ENCODE measurements at places on chromosomes 16 and 17.

GRCh38 chr16:53414381-53414780 lies 19.9 kb upstream of the RBL2 start:
- no peak for DNase-seq

DNA sequence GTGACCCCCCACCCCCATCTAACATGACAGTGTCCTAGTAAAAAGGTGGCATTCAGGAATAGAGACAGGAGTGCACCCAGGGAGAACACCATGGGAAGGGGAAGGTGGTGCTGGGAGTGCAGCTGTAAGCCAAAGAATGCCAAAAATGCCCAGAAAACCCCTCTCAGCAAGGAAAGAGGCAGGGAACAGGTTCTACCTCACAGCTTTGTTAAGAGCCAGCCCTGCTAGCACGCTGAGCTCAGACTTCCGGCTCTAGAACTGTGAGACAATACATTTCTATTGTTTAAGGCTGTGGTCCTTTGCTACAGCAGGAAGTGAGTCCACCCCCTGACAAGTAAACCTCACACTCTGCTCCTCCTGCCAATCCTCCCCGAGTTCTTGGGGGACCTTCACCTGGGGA lies 302.4 kb upstream of the N4BP1 start:
- no peak for DNase-seq

GRCh38 chr17:15453246-15453645 lies 14.2 kb downstream of the CDRT4 start:
- no peak for DNase-seq

- no peak for DNase-seq
Observed at GRCh38 chr16:54867302-54867832, 63.3 kb upstream of the IRX5 start.

DNA sequence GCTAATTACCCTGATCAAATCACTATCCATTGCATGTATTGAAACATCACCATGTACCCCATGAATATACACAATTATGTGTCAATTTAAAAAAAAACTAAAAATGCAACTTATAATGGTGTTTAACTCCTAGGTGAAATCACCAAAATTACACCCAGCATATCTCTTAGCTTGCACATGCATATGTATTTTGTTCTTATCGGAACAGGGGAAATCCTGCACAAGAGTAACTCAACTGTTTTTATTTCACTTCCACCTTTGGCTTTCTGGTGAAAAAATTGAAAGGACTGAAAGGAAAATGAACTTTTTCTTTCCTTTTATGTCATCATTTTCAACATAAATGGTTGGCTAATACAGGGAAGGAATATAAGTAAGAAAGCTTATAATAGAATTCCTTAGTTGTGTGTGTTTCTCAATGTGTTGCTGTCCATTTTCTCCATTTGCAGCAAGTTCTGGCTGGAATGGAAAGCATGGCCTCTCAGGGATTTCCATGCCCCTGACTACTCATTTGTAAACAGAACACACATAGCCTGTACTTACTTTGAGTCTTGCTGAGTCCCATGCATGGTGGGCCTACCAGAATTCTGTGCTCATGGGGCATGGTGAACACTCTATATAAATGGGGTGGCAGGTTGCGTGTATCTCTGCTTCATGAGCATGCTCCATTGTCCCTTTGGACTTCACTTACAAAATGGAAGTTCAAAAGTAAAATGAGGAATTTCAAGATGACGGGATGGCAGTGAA lies 462.0 kb downstream of the HS3ST3B1 start:
- DNase-seq: no peak

GRCh38 chr16:58684354-58685083 lies at the start of gene SLC38A7:
Gene SLC38A7, minus strand, starts transcription at chr16:58684770. Its CDS starts 4,644 bp downstream, at chr16:58680126.
- peak; percentile 89 for DNase-seq

DNA sequence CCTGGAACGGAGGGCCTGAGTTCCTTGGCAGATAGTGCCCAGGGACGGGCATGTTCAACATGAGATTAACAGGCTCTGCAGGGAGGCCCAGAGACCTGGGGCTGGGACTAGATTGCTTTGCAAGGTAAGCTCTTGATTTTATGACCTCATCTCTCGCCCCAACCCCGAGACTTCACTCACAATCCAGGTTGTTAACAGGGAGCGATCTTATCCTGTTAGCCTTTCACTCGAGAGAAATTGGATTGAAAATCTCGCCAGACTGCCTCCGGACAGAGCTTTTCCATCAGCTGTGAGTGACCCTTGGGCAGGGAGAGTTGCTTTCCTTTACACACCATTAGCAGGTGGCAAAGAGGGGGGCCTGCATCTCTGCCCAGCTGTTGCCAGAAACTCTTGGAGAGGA lies 521.7 kb upstream of the EEF2KMT start:
- no peak for DNase-seq

- DNase-seq: no peak
Observed at GRCh38 chr16:70768203-70768580, 32.8 kb downstream of the VAC14 start.

- no peak for DNase-seq
Observed at GRCh38 chr17:14815079-14815478, 450.0 kb downstream of the PMP22 start.

DNA sequence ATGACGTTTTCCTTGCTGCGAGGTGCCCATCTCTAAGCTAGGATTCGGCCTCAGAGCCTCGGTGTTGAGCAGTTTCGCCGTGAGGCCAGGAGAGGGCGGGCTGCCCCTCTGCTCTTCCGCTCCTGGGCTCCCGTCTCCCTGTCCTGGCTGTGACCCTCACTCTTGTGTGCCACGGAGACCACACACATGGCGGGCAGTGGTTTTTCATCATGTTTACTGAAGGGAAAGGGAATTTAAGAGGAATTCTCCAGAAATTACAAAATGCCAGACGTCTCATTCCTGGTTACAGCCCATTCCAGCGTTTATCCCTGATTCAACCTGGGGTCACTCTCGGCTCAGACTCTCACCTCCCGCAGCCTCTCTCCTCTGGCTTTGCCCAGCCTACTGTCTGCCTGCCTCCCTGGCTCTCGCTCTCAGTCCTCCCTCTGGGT lies 96.8 kb upstream of the ELAC2 start:
- no peak for DNase-seq

DNA sequence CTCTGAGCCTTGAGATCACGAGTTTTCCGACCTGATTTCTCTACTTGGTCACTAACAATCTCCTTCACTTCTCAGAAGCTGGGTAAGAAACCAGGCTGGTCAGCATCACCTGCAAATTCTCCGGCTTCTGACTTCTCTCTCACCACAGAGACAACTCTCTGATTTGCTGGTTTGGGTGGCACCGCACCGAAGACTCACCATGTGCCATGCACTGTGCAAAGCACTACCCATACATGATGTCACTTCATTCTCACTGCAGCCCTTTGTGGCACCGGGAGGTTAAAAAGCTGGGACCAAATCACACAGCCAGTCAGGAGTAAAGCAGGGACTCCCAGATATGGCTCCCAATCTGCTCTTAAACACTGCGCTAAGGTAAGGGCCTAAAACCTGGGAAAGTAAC lies 647 bp downstream of the VAC14 start:
- DNase-seq: no peak

GRCh38 chr16:89621698-89622409 lies 8.4 kb downstream of the DPEP1 start:
- no peak for DNase-seq

DNA sequence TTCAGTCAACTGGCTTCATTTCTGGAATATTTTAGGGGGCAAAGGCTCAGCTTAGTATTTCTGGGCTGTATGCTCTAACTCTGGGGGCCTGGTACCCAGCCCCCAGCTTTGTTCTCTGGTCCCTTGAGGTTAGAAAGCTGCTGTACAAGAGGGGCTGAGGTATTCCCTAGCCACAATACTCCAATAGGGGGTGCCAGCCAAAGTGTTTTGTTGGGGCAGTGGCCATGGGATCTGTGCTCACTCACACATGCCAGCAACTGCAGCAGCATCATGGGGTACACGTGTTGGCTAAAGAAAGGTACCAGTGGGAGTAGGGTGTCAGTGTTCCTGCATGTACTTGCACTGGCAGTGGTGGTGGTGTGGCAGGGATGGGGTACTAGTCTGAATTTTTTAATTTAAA lies 257.3 kb downstream of the CA10 start:
- no peak for DNase-seq

DNA sequence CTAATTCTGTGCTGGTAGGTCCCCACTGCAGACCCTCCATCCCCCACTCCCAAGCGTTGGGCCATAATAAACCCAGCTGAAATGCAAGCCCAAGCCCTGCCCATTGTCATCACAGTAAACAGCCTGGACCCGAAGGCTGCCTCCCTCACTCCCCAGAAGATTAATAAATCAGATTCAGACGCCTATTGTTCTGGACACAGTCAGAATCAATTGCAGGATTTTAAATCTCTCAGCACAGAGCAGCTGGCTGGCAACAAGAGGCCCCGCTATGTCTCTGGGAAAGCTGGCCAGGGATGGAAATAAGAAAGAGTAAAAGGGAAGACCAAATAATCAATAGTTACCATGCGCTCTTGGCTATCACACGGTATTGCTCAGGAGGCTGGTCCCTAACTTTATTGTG lies 93.9 kb downstream of the C17orf67 start:
- no peak for DNase-seq

GRCh38 chr17:48100591-48101011 lies 677 bp downstream of the CBX1 start:
- DNase-seq: no peak

- peak; percentile 73 for DNase-seq
Observed at GRCh38 chr17:78137392-78138203, 7.0 kb downstream of the TMC8 start.

- DNase-seq: no peak
Observed at GRCh38 chr16:1169285-1170075, 16.6 kb downstream of the CACNA1H start.

- no peak for DNase-seq
Observed at GRCh38 chr16:14307527-14308367, 236.6 kb downstream of the MRTFB start.

DNA sequence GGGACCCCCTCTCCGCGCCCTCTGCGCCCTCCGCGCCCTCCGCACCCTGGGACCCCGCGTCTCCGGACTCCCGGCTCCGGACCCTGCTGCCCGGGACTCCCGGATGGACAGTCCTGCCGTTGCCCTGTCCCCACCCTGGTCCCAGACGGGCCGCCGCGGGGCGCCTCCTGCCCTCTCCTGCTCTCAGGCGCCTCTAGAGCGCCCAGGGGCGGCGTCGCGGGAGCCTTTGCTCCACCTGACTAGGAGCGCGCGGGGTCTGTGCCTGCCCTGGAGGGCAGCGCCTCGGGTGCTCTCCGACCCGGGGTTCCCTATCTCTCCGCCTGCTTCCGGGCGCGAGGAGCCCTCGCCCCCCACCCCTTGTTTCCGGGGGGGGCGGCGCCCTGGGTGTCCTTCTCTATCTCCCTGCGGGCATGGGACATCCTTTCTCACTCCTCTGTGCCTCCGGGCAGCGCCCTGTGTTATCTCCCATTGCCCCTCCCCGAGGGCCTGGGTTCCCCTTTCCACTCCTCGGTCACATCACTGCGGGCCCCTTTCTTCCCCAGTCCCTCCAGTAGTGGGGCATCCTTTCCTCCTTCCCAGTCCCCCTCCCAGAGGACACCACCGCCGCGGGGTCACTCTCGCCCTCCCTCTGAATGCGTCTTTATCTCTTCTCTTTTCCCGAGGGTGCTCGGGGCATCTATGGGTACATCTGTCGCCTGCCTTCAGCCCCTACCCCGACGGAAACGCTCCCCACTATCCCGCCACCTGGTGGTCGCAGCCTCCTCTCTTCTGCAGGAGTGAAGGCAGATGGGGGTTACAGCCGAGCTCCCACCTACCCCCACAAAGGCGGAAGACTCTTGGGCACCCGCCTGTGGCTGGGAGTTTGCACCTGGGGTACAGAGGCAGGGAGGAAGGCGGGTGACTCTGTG lies 875 bp downstream of the PRKCB start:
- DNase-seq: no peak

- no peak for DNase-seq
Observed at GRCh38 chr17:81111066-81111465, 54.2 kb upstream of the PVALEF start.

- DNase-seq: no peak
Observed at GRCh38 chr16:80114699-80115098, 426.1 kb upstream of the DYNLRB2 start.

- DNase-seq: no peak
Observed at GRCh38 chr16:81231014-81231413, 7.5 kb upstream of the BCO1 start.

DNA sequence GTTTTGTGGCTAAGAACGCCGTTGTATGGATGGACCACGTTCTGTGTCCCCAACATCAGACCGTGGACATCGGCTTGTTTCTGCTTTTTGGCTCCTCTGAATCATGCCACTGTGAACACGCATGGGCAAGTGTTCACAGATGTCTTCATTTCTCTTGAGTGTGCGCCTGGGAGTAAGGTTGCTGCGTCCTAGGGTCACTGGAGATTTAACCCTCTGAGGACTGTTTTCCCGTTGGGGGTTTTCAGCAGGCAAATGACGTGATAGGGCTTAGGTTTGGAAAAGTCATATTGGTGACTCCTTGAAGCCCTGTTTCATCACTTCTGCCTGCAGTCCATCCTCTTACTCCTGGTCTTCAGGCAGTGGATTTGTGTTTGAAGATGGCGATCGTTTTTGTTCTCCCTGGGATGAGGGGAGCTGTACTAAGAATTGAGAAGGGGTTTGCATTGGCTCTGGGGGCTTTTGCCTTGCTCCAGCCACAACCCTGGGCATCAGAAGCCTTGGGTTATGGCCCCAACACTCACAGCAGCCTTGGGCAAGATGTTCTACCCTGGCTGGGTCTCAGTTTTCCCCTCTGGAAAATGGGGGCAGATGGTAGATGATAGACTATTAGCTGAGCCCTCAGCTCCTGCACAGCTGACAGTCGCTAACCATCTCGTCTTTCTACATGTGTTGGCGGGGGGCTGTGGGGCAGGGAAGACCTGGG lies 67.2 kb upstream of the CIBAR2 start:
- DNase-seq: no peak

DNA sequence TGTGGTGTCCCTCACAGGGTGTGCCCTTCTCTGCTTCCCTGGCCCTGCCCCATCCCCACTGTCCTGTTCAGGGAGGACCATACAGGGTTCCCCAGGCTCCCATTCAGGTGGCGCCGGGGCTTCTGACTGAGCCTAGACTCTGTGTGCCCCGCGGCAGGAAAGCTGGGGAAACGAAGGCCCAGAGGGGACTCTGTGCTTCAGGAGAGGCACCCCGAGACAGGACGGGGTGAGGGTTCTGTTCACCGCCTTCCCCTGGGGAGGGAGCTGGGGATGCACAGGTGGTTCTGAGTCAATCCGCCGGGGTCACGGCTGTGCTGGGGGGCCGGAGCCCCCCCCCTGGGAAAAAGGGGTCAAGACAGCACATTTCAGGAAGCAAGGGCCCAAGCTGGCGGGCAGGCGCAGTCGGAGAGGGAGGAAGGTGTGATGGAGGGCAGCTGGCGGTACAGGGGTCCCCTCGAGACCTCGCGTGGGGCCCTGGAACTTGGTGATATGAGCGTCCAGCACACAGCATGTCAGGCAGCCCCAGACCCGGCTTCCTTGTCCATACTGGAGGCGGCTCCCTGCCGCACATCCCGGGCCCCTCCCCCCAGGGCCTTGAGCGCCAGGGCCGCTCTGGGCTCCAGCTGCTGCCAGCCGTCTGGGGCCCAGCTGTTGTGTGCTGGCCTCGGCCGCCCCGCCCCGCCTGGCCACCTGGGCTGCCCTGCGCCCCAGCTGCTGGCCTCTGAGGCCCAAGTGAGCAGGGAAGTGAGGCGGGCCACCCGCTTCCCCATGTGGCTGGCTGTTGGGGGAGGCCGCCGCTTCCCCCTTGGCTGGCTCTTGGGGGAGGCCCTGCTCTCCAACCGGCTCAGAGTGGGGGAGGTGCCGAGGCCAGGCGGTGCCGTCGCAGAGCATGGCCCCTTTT lies 5.6 kb upstream of the NOTUM start:
- no peak for DNase-seq

GRCh38 chr16:10013364-10013763 lies 168.9 kb downstream of the GRIN2A start:
- DNase-seq: no peak

GRCh38 chr16:67326472-67327309 lies at the start of the genes KCTD19 and LRRC36:
Gene KCTD19, minus strand, starts transcription at chr16:67326741. Its CDS starts 34 bp downstream, at chr16:67326707.
Gene LRRC36, plus strand, starts transcription at chr16:67326815. Its CDS starts 48 bp downstream, at chr16:67326863.
- no peak for DNase-seq

All from coronary artery (tissue), 2 donors.